ENCODE measurements at places on chromosomes 3 and 15.

- no peak for DNase-seq
These were observed 147.4 kb downstream of the TJP1 start for GRCh38 chr15:29674661-29675533.

DNA sequence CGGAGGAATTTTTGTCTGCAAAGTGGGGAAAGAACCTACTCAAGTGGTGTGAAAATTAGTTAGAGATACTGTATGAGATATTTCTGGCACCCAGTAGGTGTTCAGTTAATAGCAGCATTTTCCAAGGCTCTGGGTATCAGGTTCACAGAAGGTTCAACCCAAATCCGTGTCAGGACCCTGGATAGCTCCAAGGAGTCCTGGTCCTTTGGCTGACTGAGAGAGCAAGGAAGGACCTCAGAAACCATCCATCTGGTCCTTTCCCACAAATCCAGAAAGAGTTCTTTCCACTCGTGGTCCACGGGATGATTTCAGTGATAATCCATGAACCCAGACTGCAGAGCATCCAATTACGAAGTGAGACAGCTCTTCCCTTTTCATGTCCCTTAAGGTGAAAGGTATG is 51.4 kb downstream of the SLC6A11 start:
- no peak for DNase-seq

DNA sequence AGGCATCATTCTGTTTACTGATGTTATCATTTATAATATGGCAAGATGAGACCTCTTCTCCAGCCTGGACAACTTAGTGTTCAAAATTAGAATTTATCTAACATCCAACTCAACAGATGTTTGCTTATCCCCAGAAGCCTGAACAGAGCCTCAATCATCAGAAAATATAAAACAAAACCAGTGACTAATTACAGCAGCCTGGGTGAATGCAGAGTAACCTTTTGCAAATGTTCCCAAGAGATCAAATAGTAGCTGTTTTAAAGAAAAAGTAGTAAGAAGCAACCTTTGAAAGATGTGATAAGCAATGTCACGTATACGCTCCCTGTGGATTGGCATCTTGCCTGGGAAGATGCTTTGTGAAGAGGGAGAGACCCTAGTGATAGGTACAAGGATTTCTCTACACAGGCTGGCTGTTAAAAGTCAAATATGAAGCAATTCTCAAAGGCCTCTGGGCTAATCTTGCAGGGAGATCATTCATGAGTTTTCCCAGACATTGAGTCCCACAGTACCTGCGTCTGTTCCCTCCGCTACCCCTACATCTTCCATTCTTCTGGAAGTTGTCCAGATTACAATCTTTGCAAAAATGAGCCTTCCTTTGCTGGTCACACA is 39.3 kb upstream of the PRICKLE2 start:
- no peak for DNase-seq

GRCh38 chr3:123620343-123620742 is 35.5 kb upstream of the HACD2 start:
- DNase-seq: no peak

DNA sequence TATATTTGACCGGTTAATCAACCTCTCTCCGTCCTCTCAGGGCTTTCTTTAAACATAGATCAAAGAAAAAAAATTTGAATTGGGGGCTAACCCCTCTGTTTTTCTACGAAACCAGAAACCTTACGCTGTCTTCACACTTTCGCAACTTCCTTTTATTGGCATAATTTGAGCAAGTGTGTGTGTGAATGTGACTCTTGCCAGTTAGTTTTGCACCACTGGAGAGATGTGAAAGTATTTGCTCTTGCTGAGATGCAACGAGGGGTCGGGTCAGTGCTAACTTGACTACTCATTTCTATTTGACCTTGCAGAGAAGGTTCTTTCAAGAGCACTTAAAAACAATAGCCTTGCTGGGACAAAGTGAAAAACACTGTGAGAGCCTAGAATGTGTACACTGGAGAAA is 81.2 kb downstream of the FAM43A start:
- no peak for DNase-seq

DNA sequence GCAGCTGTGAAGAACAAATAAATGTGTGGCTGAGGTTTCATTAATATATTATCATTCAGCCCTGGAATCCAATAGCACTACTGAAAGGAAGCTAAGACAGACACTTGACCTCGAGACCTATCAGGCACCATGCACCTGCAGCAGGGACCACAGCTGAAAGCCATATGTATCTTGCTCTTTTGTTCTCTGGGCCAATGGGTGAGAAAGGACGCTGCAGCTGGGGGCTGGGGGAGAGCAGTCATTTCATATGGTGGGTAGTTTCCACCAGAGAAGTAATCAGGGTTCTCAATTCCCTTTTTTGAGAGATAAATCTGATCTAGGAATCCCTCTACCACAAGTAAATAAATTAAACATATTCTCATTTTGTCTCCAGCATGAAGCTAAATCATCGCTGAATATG is 225.6 kb upstream of the STRIT1 start:
- no peak for DNase-seq

GRCh38 chr3:37980462-37981347 is 9.9 kb upstream of the VILL start:
- no peak for DNase-seq

DNA sequence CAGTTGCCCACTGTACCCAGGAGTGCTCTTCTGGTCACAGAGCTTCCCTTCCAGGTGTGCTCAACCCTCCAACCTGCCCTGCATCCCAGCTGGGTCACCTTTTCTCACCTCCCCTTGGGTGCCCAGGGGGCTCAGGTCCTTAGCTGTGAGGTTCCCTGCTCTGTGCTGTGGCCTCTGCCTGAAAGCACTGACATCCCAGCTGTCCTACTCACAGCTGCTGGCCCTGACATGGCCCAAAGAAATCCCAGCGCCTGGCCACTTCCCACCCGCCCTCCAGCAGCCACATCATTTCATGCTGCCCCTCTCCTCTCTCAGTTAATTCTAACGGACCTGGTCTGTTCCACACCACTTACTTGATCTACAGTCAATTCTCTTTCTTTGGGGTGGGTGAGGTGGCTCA is 79.9 kb downstream of the ISG20 start:
- no peak for DNase-seq

- no peak for DNase-seq
These were observed 1.3 kb downstream of the SLC28A2 start for GRCh38 chr15:45253330-45253729.

DNA sequence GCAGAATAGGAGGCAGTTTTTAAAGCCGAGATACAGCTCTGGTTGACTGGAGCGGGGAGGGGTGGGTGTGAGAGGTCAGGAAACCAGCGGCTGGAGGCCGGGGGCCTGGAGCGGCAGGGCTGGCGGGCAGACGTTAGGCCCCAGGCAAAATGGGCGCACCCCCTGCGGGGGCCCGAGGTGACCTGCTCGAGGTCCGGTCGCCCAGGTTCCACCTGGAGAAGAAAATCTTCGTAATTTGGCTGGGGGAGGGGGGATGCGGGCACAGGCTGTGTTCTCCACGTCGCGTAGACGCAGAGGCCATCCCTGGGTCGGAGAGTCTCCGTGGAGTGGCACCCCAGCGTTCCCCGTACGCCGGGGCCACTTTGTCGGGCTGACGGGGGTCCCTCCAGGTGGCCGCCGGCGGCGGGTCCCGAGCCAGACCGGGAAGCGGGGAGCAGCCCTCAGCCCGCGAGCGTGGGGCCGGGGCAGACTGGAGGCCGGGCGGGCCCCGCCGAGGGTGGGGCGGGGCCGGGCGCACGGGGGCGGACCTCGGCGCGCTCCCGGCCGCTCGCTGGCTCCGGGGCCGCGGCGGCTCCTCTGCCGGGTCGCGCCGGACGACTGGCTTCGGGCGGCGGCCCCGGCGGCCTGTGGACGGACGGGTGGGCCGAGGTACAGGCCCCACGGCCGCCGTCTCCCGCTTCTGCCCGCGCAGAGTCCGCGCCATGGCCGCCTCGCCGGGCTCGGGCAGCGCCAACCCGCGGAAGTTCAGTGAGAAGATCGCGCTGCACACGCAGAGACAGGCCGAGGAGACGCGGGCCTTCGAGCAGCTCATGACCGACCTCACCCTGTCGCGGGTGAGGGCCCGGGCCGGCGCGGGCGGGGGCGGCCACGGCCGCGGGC is at the start of gene CRTC3:
CRTC3 (plus strand) TSS at position 553 of the 879 bp plus-strand sequence; CDS start at position 702, 149 bp downstream.
- peak; percentile 58 for DNase-seq

DNA sequence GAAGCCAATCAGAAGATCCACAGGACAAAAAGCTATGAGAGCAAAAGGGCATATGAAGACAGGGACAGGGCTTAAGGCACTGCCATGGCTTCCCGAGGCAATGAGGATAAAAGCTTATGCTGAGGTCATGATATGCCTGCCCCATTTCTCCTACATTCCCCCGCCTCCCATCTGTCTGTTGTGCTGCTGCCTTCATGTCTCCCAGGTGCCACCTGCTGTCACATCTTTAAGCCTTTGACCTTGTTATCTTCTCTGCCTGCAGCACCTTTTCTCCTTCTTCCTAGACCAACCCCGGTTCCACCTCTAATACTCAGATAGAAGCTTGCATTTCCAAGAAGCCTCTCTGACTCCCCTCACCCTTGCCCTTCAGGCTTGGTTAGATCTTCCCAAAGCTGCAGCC is 213.8 kb downstream of the ARRDC4 start:
- no peak for DNase-seq

GRCh38 chr15:97729270-97729669 is 231.2 kb upstream of the ARRDC4 start:
- DNase-seq: no peak

DNA sequence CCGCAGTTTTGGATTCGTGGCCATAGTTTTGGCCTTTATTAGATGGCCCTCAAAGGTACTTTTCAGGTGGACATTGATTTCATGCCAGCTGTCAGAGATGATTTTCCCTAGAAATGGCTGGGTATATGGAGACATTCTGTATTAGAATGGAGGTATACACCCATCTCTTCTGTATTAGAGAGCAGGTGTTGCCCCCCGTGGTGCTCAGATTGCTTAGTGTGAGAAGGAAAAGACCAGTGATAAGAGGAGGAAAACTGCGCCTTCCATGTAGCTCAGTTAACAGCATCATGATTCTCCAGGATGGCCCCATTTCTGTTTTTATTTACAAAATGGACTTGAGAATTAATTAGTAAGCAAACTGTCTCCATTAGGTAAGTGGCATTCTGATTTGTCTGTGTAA is 145.9 kb downstream of the IGF1R start:
- no peak for DNase-seq

DNA sequence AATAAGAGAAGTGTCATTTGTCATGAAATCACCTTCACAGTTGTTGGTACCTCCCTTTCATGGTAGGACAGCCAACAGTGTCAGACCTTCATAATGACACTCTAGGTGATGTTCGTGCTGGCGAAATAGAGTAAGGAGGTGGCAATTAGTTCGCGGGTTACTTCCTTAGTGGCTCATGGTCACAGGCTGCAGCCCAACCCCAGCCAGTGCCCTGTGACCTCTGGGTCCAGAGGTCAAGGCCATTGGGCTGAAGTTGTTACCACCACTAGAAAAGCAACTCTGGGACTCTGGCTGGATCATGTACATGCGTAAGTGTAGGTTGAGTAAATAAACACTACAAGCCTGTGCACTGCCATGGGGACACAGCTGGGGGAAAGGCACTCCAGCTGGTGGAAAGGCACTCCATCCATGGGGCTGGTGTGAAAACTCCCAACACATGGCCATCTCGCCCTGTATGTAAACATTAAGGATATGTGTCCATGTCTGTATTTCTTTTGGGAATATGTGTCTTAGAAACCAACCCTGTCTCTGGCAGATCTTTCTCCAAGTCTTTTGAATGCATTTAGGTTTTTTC is 106.7 kb downstream of the RYK start:
- DNase-seq: no peak

DNA sequence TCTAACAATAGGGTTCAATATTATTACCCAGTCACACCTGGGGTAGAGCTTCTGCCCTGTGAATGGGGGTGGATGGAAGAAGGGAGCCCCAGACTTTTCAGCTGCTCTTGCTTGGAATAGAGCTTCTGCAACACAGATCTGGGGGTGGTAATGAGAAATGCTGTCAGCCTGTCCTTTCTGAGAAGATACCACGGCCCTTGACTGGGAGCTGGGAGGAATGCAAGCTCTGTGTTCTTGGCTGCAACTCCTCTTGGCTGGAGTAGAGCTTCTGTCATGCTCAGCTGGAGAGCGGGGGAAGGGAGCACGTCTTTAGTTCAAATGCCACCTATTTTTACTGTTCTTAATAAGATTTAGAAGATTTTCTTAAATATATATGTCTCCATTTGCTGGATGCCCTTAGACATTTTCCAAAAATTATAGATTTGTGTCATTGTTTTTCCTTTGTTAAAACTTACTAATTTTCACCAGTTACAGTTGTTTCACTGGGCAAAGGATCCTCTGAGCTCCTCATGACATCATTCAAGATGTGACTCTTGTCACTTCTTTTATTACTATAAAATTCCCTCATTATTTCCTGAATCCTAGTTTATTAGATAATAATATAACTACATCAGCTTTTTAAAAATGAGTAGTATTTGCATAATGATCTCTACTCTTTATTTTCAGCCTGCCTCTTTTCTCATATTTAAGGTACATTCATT is 180.0 kb upstream of the TGFBR2 start:
- DNase-seq: no peak

- no peak for DNase-seq
These were observed 59.4 kb upstream of the VGLL4 start for GRCh38 chr3:11703146-11703545.

- no peak for DNase-seq
These were observed 74.3 kb downstream of the RPN1 start for GRCh38 chr3:128576290-128576689.

- no peak for DNase-seq
These were observed 20.9 kb downstream of the FBXO22 start for GRCh38 chr15:75924576-75924975.

- DNase-seq: peak; percentile 62
These were observed 23.1 kb upstream of the USP3 start for GRCh38 chr15:63481105-63481810.

- DNase-seq: no peak
These were observed 11.9 kb downstream of the DNAJA4 start for GRCh38 chr15:78276064-78276943.

DNA sequence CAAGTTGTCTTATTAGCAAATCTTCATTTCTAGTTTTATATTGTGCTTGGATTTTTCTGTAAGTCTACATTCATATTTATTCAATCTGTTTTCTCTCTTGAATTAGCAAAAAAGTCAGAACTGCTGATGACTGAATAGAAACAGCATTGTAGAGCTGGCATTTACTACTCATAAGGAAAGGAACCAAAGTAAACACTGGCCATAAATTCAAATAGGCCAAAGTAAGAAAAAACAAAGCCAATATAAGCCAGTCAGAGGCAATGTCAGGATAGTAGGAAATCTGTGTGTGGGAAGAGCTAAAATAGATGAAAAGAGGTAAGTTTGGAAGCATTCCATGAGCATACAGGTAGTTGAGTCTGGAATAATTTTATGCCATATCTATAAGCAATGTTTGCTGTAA is 307.2 kb upstream of the SLITRK3 start:
- DNase-seq: no peak

- DNase-seq: no peak
These were observed 12.7 kb downstream of the CSPG5 start for GRCh38 chr3:47565734-47566550.

GRCh38 chr15:90677807-90678790 is 39.0 kb upstream of the BLM start:
- no peak for DNase-seq

All from CD4-positive, alpha-beta T cell treated with Interleukin-15 for 1 hour (primary cell).